Mesenchymal stem cell (in vitro differentiated cells and primary cell): ENCODE measurements at places on chromosomes 3 and 15.

- H3K4me3 ChIP-seq, result no peak overlapping the region
- H3K36me3 ChIP-seq, result no peaks in the 10 kb centered on the region
- no peaks in the 10 kb centered on the region for H3K4me1 ChIP-seq
- no peak for DNase-seq
Observed at GRCh38 chr3:186519021-186519658, 25.0 kb downstream of the CRYGS start.

DNA sequence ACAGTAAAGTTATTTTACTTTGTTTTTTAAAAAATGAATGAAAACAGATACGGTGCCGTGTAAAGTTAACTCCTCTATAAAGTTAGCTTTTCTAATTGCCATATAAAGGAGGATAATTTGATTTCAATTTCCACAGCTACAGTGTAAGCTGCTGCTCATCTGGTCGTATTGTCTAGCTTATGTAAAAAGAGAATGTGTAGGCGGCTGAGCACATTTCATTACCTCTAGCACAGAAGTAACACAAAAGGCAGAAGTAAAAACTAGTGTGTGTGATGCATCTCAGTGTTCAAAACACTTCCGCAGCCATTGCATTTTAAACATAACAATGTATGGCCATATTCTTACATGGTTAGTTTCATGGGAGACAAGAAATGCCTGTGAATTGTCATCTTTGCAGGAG is 105.0 kb upstream of the P2RY1 start:
- no peak for DNase-seq
- no peaks in the 10 kb centered on the region for H3K27me3 ChIP-seq
- no peak overlapping the region for H3K27ac ChIP-seq
- no peaks in the 10 kb centered on the region for H3K36me3 ChIP-seq

GRCh38 chr3:46998121-46998851 is 18.8 kb downstream of the NBEAL2 start:
- H3K27me3 ChIP-seq, result no peaks in the 10 kb centered on the region
- no peak overlapping the region for H3K4me3 ChIP-seq
- peaks cover 41% of the 10 kb centered on the region for H3K36me3 ChIP-seq
- peak; percentile 33 for DNase-seq

DNA sequence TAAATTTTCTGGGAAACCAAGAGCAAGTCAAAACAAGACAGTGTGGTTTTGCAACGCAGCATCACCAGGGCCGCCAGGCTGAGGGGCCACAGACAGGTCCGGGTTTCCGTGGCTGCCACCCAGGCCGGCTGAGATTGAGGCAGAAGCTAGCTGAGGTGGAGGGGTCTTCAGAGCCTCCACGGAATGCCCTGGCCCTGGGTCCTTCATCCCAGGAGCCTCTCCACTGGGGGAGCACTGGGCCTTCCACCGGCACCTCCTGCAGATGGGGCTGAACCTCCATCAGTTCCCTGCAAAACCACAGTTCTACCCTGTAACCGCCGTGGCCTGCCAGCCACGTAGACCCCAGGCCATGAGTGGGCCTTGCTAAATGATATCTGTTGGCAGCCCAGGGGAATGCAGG is 152.7 kb downstream of the CHSY1 start:
- H3K27me3 ChIP-seq, result no peaks in the 10 kb centered on the region
- H3K4me1 ChIP-seq, result peaks cover 7% of the 10 kb centered on the region
- H3K27ac ChIP-seq, result no peak overlapping the region
- H3K4me3 ChIP-seq, result no peak overlapping the region

- no peaks in the 10 kb centered on the region for H3K27me3 ChIP-seq
- H3K4me3 ChIP-seq, result no peak overlapping the region
- no peaks in the 10 kb centered on the region for H3K4me1 ChIP-seq
- no peak overlapping the region for H3K27ac ChIP-seq
- DNase-seq, result no peak
Observed at GRCh38 chr3:148852271-148852992, 12.7 kb upstream of the CPA3 start.

DNA sequence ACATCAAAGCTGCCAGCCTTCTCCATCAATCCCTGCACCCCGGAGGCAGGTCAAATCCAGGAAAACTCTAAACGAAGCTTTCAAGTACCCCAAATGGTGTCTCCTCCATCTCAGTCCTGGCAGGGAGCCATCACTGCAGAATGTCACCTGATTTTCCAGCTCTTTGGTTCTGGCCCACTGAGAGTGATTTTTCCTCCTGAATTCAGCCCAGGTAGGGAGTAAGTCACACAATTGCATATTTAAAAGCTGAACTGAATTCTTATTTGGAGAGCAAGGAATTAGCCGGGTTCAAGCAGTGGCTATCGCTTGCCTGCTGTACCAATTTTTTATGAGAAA is 5.3 kb downstream of the RFTN1 start:
- DNase-seq, result no peak
- no peak overlapping the region for H3K27ac ChIP-seq
- H3K27me3 ChIP-seq, result no peaks in the 10 kb centered on the region
- peaks cover 13% of the 10 kb centered on the region for H3K4me1 ChIP-seq
- no peak overlapping the region for H3K4me3 ChIP-seq
- H3K36me3 ChIP-seq, result peaks cover 8% of the 10 kb centered on the region

DNA sequence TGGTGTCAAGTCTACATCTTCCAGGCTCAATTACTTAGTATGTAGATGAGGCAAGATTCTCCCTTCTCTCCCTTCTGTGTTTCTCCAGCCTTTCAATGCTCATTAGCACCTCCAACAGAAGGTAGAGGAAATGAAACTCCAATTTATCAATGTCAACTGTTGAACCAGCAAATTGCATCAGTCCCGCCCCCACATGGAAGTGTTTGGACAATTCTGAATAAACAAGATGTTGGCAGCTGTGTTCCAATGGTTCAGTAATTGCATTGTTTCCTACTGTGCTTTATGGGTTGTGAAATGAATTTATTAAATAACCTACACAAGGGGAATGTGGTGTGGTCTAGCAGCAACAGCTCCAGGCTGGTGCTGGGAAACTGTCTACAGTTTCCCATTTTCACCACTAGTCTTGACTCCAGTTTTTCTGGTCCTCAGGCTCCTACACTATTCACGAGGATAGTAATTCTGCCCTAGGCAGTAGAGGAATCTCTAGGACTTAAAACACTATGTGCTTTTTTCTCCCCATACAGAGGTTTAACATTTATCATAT is 91.9 kb downstream of the MB21D2 start:
- no peaks in the 10 kb centered on the region for H3K36me3 ChIP-seq
- H3K27ac ChIP-seq, result no peak overlapping the region
- no peaks in the 10 kb centered on the region for H3K27me3 ChIP-seq

- H3K27me3 ChIP-seq, result no peaks in the 10 kb centered on the region
- H3K36me3 ChIP-seq, result no peaks in the 10 kb centered on the region
- H3K4me3 ChIP-seq, result no peak overlapping the region
- DNase-seq, result no peak
- H3K27ac ChIP-seq, result no peak overlapping the region
Observed at GRCh38 chr3:7368597-7368996, 507.7 kb downstream of the GRM7 start.

DNA sequence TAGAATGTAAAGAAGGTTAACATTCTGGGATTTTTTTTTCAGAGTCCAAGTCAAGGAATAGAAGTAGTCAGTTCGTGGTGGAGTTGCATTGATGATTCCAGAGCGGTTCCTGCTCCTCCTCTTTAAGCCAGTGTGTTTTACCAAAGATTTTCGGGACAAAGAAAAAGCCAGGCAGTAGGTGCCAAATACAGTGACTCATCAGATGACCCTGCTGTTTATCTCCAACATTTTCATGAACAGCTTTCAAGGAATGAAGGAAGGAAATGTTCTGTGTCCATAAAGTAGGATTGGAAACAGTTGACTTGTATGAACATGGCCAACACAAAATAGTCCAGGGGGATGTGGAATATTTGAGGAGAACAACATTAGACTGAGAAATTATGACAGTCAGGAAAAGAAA is 142.4 kb upstream of the TMC3 start:
- H3K27ac ChIP-seq, result no peak overlapping the region
- peak overlapping the region; percentile 51 for H3K4me3 ChIP-seq
- DNase-seq, result no peak
- H3K27me3 ChIP-seq, result no peaks in the 10 kb centered on the region
- no peaks in the 10 kb centered on the region for H3K4me1 ChIP-seq
- no peaks in the 10 kb centered on the region for H3K36me3 ChIP-seq

- H3K27me3 ChIP-seq, result no peaks in the 10 kb centered on the region
- no peak overlapping the region for H3K4me3 ChIP-seq
- DNase-seq, result no peak
- no peaks in the 10 kb centered on the region for H3K36me3 ChIP-seq
- H3K4me1 ChIP-seq, result no peaks in the 10 kb centered on the region
Observed at GRCh38 chr3:67067251-67067650, 69.1 kb downstream of the KBTBD8 start.

GRCh38 chr3:128489927-128490649 is 2.9 kb downstream of the GATA2 start:
- peaks cover 43% of the 10 kb centered on the region for H3K4me1 ChIP-seq
- H3K27me3 ChIP-seq, result peaks cover 95% of the 10 kb centered on the region
- H3K36me3 ChIP-seq, result no peaks in the 10 kb centered on the region
- peak; percentile 49 for DNase-seq
- no peak overlapping the region for H3K27ac ChIP-seq

GRCh38 chr3:77055841-77056341 is 16.0 kb downstream of the ROBO2 start:
- H3K36me3 ChIP-seq, result no peaks in the 10 kb centered on the region
- DNase-seq, result peak; percentile 42
- no peak overlapping the region for H3K27ac ChIP-seq
- H3K27me3 ChIP-seq, result no peaks in the 10 kb centered on the region
- no peak overlapping the region for H3K4me3 ChIP-seq

GRCh38 chr3:11739706-11740105 is 96.0 kb upstream of the VGLL4 start:
- peaks cover 7% of the 10 kb centered on the region for H3K27me3 ChIP-seq
- no peak for DNase-seq
- H3K4me3 ChIP-seq, result no peak overlapping the region
- no peak overlapping the region for H3K27ac ChIP-seq
- no peaks in the 10 kb centered on the region for H3K4me1 ChIP-seq

DNA sequence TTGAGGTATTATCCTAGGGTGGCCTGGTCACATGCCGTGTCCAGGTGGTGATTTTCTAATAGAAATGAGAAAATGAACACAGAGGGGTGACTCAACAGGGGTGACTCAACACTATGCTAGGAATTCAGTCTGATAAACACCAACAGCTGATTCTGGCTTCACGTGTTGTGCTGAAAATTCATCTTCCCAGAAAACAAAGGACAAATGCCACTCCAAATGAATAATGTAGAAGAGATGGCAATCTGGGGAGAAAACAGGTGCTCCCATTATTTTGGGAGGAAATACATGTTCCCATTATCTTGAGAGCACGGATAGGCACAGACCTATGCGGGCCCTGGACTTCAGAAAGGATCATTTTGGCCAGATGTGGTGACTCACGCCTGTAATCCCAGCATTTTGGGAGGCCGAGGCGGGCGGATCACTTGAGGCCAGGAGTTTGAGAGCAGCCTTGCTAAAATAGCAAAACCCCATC is 101.2 kb upstream of the MEX3B start:
- H3K4me1 ChIP-seq, result peaks cover 2% of the 10 kb centered on the region
- H3K4me3 ChIP-seq, result no peak overlapping the region
- H3K27me3 ChIP-seq, result no peaks in the 10 kb centered on the region
- peak; percentile 76 for DNase-seq
- peaks cover 55% of the 10 kb centered on the region for H3K36me3 ChIP-seq

DNA sequence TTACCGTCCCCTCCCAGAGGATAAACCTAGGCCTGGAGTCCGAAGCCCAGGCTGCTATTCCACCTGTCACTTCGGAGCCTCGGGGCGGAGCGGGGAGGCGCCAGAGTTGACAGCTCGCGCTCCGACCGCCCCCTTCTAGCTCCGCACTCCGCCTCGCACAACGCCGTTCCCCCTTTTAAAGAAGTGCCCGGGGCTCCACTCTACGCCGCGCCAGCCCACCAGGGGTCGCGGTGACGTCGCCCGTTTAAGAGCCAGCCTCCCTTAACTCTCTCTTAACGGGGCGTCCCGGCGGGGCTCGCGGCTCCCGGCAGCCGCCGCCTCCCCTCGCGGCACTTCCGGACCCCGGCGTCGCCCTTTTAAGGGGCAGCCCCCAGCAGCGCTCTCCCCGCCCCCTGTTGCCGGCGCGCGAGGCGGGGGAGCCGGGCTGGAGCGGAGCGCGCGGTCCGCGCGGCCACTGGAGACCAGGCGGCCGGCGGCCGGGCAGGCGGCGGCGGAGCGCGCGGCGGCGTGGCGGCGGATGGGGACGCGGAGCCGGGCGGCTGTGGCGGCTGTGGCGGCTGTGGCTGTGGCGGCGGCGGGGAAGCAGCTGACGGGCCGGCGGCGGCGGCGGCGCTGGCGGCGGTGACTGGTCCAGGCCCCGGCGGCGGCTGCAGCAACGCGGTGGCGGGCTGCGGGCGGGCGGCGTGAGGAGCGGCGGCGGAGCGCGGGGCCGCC is at the start of gene INAFM2:
Gene INAFM2 (plus strand): TSS at position 454 of the 714 bp plus-strand sequence. CDS start 364 bp downstream, outside the sequence.
- peak within 1 kb of the TSS; percentile 81 for H3K4me3 ChIP-seq
- H3K27ac ChIP-seq, result peak within 1 kb of the TSS; percentile 24
- H3K36me3 ChIP-seq, result no peaks in the 10 kb centered on the region
- no peaks in the 10 kb centered on the region for H3K27me3 ChIP-seq
- H3K4me1 ChIP-seq, result peaks cover 23% of the 10 kb centered on the region

DNA sequence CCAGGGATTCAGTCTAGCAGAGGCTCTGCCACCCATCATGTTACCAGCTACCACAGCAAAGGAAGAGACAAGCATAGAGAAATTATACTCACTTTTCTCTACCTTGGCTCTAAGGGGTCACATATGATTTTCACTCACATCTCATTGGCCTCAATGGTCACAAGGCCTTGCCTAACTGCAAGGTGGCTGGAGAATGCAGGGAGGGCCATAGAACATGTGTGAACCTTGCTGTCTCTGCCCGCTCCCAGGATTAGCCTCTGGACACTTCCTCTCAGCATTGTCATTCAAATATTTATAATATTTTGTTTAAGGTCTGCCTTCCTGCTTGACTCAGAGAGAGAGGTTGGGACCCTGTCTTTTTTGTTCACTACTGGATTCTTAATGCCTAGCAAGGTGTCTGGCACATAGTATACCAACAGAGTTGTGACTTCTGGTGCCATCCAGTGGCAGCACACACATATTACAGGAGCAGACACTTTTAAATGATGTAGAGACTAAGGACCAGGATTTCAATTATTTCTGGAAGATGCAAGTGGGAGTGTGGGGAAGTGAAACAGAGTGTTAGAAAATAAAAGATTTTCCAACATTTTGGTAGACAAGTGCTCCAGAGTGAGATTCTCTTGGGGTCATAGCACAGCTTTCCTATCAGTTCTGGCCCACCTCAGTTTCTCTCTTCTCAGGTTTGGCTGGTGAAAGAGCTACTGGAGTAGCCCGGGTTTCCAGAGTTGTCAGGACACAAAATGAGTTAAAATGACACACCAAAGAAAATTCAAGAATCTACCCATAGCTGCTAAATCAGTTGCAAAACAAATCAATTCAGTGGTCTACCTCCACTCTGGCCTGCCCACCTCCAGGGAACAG is 119.0 kb upstream of the RASGRP1 start:
- no peaks in the 10 kb centered on the region for H3K27me3 ChIP-seq
- no peak overlapping the region for H3K4me3 ChIP-seq
- no peaks in the 10 kb centered on the region for H3K36me3 ChIP-seq
- no peaks in the 10 kb centered on the region for H3K4me1 ChIP-seq
- peak; percentile 50 for DNase-seq

- no peak for DNase-seq
- H3K4me3 ChIP-seq, result no peak overlapping the region
Observed at GRCh38 chr15:67865331-67865730, 25.5 kb upstream of the RNU6-1 start.
